ENCODE measurements at places on chromosomes 6 and 20.

GRCh38 chr6:167840526-167841179, 13.9 kb downstream of the AFDN start:
- DNase-seq, result no peak

DNA sequence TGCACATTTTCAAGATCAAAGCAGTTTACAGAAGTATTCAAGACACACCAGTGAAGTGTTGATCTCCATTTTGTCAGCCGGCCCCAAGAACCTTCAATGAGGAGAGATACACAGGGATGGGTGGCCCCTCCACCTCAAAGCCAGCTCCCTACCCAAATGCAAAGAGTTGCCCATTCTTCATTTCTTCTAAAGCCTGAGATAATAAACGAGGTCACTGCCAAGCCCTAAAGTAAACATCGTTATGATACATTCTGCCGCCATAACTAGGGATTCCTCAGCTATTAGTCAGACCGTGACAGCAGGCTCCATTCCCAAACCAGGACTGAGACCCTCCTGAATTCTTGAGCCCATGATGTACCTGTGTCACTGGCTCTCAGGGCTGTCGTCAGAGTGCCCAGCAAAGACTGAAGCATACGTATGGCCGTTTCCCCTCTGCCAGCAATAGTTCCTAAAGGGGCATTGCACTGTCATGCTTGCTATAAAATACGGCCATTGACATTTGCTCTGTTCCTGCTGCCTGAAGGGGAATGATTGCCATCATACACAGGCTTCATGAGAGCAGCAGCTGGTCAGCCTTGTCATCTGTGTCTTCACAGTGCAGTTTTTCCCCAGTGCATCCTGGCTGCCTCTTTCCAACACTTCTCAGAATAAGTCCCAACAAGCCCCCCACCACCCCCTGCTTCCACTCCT, 41.7 kb downstream of the ISM1 start:
- no peak for DNase-seq

DNA sequence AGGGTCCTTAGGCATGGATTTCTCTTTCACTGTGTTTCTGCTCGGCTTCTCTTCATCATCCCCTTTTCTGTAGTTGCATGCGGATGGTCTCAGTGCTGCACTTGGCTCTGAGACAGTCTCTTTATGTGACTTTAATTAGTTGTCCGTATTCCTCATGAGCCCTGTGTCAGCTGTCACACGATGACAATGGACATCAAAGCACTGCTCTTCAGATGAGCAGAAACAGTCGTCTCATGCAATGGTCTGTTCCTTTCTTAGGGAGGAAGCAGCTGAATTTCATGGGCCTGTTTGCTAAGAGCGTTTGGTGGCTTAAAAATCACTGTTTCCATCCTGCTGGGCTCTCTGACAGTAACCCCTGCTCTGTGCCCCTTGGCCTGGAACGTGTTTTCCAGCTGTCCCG, 64.9 kb downstream of the SYTL3 start:
- no peak for DNase-seq

DNA sequence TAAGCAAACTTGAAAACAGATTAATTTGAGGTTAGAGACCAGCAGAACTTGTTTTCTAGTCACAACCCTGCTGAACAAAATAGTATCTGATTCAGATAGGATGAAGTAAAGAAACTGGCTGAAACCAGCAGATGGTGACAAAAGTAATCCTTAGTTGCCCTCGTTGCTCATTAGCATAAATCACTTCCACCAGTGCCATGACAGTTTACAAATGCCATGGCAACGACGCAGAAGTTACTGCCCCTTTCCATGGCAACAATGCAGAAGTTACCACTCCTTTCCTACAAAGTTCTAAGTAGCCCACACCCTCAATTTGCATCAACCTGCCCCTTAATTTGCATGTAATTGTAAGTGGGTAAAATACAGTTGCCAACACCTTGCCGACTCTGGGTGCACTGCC, 23.7 kb downstream of the SNRPB start:
- DNase-seq, result no peak

DNA sequence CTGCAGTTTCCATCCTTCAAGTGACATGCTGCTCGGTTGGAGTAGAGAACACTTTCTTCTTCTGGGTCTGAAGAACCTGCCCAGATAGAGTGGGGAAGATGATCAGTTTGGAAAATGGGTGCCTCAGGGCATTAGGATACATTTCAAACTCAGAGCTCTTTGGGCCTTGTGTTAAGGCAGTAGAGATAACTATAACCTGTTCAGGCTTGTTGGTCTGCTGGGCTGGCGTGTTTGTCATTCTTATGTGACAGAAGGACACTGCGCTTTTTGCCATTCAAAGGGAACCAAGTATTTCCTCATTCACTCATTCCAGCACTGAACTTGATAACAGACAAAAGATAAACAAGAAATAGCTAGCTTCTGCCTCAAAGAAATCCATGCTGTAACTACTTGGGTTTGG, 3.8 kb downstream of the TOMM34 start:
- DNase-seq, result no peak

DNA sequence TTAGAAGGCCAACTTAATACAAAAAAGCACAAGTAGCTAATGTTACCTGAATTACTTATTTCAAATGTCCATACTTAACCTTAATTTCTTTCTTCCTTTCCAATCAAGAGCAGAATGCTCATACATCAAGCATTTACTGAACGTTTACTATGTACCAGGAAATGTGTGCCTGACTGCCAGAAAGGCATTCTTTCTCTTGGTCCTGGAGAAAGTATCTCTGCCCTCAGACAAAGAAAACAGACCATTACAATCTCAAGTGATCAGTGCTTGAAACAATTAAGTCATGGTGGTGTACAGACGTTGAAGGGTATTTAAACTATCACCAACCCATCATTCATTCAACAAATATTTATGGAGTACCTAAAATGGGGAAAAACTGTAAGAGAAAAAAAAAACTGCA, 26.4 kb downstream of the CSNK2A1 start:
- DNase-seq, result peak; percentile 45

GRCh38 chr6:106694343-106694742, 65.0 kb downstream of the QRSL1 start:
- DNase-seq, result no peak

DNA sequence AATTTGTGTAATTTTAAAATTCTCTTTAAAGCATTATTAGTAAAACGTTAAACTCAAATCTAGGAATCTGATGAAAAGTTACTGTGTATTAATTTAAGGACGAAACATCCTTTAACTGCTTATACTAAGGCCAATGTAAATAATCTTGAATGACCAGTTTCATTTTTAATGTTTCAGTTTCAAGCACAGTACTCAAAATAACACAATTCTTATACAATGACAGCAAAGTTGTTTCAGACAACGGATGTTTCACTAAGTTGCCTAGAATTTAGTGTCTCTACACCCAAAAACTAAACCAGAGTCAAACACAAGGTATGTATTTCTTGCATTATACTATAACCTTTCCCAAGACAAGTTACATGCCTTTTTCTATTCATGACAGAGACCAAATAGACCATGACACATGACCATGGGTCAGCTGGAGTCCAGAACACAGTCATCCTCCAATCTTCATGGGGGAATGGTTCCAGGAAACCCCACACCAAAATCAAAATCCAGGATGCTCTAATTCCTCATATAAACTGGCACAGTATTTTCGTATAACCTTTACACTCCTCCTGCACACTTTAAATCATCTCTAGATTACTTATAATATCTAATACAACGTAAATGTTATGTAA, 7.7 kb downstream of the PHIP start:
- DNase-seq, result no peak

DNA sequence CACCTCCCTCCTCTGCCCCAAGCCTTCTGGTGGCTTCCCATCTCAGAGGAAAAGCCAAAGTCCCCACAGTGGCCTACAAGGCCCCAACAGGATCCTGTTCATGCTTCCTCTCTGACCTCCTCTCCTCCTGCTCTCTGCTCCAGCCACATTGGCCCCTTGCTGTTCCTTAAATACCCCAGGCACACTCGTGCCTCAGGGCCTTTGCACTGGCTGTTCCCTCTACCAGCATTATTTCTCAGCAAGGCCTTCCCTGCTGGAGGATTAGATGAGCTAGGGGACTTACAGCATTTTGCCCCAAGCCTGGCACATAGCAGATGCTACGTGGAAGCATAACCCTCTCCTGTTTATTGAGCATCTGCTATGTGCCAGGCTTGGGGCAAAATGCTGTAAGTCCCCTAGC, 7.8 kb downstream of the CCN5 start:
- no peak for DNase-seq

Data from adipocyte (in vitro differentiated cells).